Epithelial cell of esophagus (primary cell): ENCODE measurements at places on chromosomes 11 and 22.

DNA sequence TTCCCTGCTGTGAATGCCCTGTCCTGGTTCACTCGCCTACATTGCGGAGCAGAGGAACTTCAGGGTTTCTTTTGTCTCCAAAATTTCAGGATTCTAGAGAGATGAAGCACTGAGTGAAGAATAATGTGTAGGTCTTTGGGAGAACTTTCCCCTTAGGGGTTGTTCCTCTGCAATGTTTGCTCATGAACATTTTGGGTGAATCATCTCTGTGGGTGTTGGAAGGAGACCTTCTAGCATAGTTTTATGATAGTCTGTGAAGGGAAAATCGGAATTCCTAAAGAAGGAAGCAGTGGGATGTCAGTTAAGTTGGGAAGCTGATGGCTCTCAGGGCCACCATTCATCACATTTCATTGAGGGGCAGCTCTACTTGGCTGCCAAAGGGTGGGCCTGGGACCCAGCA lies 64.8 kb downstream of the MIAT start:
- DNase-seq = peak; percentile 57

DNA sequence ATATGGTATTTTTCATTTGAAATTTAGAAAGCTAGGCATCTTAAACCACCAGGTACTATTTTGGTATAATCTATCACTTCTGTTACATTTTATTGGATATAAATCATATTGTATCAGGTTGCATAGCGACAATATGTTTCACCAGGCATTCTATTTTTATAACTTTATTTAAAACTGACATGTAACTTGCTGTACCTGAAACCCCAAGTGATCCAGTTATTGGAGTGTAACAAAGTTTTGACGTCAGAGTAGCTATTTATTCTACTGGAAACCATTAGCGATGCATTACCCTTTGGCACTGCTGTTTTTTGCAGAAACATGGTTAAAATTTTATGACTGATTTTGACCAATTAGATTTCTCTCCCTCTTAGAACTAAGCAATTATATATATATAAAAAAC lies 160.7 kb downstream of the METTL15 start:
- no peak for DNase-seq

DNA sequence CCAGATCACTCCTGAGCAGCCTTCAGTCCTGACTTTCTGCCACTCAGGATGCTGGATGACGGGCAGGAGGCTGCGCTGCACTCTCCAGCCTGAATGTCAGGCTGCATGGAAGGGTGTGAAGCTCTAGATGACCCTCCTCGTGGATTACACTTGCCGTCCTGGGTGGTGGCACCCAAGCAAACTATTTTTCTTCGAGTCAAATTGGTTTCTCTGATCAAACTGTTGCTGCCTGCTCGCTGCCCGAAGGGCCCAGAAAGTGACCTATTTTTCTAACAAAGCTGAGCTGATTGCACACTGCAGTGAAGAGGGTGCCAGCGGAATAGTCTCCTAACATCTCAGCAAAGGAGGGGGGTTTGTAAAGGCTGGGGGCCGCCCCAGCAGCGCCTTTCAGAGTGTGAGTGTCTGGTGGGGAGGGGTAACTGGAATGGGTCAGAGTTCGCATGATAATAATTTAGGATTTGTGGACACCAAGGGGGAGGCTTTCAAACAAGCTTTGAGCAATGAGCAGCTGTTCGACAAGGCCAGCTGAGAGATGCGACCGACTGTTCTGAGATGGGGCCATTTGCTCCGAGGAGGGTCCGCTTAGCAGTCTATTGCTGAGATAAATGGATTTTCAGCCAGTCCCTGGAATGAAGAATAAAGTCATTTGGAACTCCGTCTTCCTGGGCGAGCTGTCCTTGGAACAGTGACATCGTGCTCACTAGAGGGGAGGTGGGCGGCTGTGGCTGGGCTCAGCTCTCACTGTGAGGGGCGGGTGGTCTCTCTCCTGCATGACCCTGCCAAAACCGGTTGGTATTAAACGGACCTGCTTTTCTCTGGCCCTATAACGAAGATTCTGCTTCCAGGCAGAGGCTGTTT lies 537.6 kb downstream of the BRD1 start:
- no peak for DNase-seq

- no peak for DNase-seq
Measured at GRCh38 chr11:73983741-73984538, 1.3 kb upstream of the UCP2 start.

GRCh38 chr11:11163236-11163635 lies 189.8 kb downstream of the CSNK2A3 start:
- no peak for DNase-seq

DNA sequence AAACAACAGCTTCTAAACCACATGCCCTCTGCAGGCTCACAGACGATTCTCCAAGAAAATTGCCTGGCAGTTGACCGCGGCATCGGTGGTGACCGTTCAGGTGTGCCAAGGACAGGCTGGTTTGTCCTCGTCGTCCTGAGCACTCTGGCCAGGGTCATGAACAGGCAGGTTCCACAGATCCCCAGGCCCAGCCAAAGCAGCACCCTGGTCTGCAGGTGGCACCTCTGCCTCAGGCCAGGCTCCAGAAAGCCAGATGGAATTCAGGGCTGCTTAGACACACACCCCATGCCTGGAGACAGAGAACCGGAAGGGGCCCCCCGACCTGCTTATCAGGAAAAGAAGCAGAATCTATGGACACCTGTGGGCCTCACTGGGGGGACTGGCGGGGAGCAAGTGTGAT lies 338.7 kb downstream of the BRD1 start:
- DNase-seq = no peak

DNA sequence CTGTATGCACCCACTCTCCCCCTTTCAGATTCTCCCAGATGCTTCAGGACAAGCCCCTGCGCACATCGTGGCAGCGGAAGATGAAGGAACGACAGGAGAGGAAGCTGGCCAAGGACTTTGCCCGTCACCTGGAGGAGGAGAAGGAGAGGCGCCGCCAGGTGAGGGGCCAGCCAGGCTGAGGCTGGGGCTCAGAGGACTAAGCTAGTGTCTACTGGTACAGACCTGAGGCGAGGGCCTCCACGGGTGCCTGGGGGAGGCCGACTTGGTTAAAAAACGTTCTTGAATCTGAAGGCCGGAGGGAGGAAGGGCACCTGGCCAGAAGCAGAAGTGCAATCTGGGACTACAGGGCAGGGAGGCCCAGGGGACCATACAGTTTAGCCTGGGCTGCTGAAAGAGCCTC lies 6.0 kb downstream of the CCDC86 start:
- no peak for DNase-seq

DNA sequence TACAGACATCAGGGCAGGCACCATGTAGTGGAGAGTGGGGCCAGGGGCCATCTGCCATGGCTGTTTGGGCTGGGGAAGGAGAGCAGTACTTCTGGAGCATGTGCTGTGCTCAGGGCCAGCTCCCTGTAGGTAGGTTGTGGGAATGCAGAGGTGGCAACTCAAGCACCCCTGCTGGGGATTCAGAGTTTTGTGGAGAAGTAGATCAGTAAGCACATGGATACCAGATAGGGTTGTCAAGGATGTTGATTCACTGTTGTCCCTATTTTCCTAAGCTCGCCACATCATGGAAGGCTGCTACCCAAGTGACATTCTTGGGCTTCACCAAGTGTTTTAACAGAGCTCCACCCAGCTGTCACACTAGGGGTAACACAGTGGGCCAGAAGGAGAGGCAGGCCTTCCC lies 67.2 kb downstream of the BMAL1 start:
- no peak for DNase-seq

DNA sequence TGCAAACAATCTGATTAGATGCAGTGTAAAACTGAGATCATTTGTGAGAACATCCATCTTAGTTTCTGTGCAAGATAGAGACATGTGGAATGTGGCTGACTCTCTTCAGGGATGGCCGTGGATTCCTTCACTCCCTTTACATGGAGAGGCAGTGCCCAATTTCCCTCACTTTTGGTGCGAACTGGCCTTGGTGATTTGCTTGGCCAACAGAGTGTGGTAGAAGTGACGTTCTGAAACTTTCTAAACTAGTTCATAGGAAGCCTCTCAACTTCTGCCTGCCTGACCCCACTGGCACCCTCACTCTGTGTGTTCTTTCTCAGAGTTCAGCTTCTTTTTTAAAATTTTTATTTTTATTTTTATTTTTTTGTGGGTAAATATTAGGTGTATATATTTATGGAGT lies 9.9 kb upstream of the SYT13 start:
- DNase-seq = no peak

- no peak for DNase-seq
Measured at GRCh38 chr11:94241896-94242295, 62.5 kb upstream of the IZUMO1R start.

DNA sequence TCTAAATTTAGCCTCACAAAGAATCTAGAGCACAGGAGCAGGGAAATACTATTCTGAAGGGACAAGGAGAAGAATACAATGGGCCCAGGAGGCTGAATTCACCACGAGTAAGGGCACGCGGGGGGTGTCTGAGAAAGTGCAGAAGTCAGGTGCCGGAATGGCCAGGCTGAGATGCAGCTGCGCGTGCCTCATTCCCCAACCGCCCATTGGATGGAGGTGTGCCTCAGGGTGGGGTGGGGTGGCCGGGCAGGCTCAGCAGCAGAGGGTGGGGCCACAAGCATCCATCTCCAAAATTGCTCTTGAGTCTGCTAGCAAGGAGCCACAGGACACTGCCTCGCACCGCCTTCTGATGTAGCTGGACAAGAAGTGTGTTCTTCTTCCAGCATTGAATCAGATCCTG lies 387.0 kb downstream of the SHANK2 start:
- DNase-seq = no peak

GRCh38 chr11:59053387-59053786 lies 32.7 kb upstream of the GLYATL1B start:
- DNase-seq = peak; percentile 64

- DNase-seq = peak; percentile 98
Measured at GRCh38 chr22:18057568-18058209, 20.1 kb upstream of the PEX26 start.
